ENCODE measurements at places on chromosomes 3 and 15.

- DNase-seq, result no peak
Observed at GRCh38 chr3:68787106-68787626, 145.2 kb downstream of the TAFA4 start.

GRCh38 chr3:107198581-107199181, 178.6 kb upstream of the CCDC54 start:
- no peak for DNase-seq

DNA sequence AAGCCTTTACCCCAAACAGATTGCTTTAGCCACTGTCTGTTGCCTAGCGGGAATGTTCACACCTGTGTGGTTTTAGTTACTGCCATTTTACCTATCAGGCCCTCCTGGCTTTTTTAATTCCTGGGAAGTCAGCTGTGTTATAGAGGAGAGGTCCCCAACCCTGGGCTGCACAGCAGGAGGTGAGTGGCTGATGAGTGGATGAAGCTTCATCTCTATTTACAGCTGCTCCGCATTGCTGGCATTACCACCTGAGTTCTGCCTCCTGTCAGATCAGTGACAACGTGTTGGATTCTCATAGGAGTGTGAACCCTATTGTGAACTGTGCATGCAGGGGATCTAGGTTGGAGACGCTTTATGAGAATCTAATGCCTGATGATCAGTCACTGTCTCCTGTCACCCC, 127.0 kb downstream of the MBNL1 start:
- no peak for DNase-seq

DNA sequence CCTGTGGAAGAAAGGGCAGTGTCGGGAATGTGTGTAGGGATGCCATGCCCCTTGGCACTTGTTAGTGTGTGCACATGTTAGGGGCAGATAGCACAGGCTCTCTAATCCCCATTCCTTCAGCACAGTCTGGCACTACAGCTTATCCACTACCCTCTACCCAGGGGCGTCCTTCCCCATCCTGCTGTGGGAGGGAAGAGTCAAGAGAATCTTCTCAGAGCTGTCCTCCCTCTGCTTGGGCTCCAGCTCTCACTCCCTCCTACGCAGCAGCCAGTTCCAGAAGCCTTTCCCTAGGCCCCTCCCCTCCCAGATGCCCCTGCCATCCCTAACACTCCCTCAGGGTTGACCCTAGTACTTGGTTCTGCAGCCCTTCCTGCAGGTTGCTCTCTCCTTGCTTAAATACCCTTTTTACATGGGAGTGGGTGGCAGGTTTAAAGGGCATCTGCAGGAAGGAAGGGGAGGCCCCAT, 815 bp upstream of the GRM2 start:
- DNase-seq, result no peak

DNA sequence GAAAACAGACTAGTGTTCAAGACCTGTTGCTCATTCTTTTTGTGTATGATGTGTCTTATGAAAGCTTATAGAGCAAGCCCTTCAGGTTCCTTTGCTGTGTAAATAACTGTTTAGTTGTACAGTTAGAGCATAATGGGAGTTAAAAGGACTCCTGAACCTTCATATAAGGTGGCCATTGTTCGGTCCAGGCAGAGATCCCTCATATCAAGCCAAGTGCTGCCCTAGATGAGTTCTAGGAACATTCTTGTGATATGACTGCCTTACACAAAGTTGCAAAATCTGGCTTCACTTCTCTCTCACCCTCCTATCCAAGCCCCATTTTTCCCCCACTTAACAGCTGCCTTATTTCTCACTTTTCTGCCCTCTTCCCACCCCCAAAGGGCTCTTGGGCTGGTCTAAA, 26.9 kb downstream of the GYG1 start:
- no peak for DNase-seq

GRCh38 chr15:34700891-34701427, 53.8 kb downstream of the GJD2 start:
- no peak for DNase-seq

DNA sequence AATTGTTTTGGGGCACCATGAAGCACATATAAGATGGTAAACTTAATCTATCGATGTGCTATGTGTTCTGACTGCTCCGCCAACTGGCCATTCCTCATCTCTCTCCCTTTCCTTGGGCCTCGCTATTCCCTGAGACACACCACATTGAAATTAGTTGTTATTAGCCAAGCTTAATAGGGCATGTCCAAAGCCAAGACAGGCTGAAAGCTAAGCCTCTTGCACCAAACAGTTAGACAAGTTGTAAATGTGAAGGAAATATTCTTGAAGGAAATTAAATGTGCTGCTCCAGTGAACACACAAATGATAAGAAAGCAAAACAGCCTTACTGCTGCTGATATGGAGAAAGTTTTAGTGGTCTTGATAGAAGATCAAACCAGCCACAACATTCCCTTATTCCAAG, 39.3 kb downstream of the C2CD4A start:
- no peak for DNase-seq

DNA sequence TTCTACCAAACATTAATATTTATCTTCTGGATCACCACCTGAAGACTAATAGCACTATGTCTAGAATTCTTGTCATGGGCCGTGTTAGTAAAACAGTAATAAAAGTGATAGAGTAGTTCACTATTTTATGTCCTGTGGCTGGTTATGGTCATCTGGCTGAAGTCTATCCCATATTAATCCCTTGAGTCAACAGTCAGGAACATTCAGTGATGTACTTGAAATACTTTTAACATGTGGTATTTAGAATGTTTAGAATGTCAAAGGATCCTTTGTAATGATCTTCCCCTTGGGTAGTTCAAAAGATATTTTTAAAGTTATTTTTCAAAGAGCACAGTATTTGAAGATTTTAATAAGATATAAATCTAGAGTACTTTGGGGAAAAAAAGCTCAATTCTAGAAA, 117.0 kb downstream of the MBNL1 start:
- no peak for DNase-seq

DNA sequence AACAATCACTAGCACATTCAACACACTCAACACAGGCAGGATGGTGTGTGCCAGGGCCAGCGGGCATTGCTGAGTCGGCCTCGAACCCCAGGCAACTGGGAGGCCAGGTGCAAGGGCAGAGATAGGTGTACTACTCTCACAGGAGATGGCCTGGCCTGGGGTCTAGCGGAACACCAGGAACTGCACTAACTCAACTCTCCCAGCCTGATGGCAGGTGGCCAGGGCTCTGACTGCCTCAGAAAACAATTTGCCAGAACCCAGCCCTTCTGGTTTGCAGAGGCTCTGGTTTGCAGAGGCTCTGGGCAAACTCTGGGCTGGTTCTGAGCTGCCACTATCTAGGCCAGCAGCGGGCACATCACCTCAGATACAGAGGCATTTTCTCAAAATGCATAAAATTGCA, 229.2 kb upstream of the CHRNA7 start:
- DNase-seq, result no peak

- no peak for DNase-seq
Observed at GRCh38 chr3:66435989-66436388, 64.8 kb downstream of the LRIG1 start.

GRCh38 chr3:88032245-88032644, 26.6 kb downstream of the CGGBP1 start:
- DNase-seq, result no peak

DNA sequence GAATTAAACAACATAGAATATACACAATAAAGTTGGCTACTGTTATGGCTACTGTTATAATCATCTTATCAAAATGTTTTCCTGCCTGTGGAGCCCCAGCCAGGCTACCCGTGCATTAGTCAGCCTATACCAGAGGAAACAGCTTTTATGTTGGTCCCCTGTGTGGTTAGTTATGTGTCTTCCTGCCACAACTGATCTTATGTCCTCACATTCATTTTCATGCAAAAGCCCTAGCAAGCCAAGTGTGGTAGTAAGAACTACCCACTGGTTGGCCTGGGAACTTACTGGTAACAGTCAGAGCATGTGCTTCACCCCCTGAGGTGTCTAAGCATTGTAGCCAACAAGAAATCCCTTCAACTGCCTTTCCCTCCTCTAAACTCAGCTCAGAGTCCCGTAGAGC, 21.8 kb downstream of the MGLL start:
- DNase-seq, result no peak
